ENCODE measurements at places on chromosomes 2 and 18. TPM values are rescaled to one million over a fixed set of nuclear protein-coding genes. Genes with fewer than 3 reads are reported as not detected.

DNA sequence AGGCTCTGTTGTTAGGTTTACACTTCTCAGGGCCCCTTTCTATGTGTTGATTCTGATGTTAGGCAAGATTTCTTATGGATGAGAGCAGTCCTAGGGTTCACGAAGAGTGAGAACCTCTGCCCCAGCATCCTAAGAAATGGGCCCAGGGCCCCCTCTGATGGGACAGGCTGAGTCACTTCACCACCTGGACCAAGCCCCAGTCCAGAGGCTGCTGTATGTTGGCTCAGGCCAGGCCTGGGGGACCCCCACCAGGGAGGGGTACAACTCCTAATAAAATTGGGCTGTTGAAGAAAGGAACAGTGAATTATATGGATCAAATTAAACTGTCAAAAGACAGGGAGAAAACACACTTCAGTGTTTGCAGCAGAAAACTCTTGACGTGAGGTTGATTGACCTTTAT lies 365.9 kb upstream of the HS6ST1 start:
- H3K4me1 ChIP-seq: no peaks in the 10 kb centered on the region
- no peak overlapping the region for H3K27ac ChIP-seq
- no peak overlapping the region for H3K4me3 ChIP-seq
- H3K27me3 ChIP-seq: no peaks in the 10 kb centered on the region
- no peak for DNase-seq

DNA sequence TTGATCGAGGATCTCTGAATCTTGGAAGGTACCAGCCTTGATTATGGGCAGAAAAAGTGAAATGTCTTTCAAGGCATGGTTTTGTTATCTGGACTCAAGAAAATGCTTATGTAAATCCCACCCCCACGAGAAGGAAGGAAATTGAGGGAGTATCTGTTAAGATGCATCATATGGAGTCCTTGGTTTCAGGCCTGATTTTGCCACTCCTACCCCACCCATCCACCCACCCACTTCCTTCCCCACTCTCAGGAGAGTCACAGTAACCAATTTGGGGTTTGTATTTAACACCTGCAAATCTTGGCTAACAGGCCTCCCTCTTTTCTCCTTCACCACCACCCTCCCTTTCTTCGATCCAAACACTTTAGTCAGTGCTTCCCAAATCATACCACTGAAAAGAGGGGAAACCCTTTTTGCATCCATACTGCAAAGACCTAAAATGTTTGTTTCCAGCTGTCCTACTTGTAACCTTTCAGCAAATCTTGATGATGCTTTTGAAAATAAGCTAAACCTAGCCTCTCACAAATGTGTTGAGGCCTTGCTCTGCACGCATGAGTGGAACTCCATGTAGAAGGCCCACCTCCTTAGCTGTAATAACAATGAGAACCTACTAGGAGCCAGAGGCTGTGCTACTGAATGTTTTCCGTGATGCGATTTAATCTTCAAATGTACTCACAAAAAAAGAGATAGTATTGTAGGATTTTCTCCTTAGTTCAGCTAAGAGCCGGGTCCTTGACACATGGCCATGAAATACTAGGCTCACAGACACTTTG lies 34.8 kb downstream of the POU3F3 start:
- no peak for DNase-seq
- no peak overlapping the region for H3K4me3 ChIP-seq
- no peaks in the 10 kb centered on the region for H3K36me3 ChIP-seq
- H3K27me3 ChIP-seq: no peaks in the 10 kb centered on the region
- no peak overlapping the region for H3K27ac ChIP-seq

GRCh38 chr2:205267323-205267722 lies 415.0 kb upstream of the NRP2 start:
- H3K27ac ChIP-seq: no peak overlapping the region
- no peak overlapping the region for H3K4me3 ChIP-seq
- H3K27me3 ChIP-seq: no peaks in the 10 kb centered on the region

DNA sequence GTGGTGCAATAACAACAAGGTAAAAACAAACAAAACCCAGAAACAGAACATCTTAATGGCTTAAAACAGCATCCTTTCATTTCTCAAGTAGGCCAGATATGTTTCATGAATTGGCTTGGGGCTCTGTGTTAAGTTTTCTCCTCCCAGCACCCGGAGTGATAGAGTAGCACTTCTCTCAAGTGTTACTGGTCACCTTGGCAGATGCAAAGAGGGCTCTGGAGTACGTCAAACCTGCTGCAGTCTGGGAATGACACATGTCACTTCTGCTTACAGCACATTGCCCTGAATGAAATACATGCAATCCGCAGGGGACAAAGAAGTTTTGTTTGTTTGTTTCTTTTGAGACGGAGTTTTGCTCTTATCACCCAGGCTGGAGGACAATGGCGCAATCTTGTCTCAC lies 639.3 kb downstream of the CNTNAP5 start:
- H3K27ac ChIP-seq: no peak overlapping the region
- no peaks in the 10 kb centered on the region for H3K36me3 ChIP-seq
- H3K4me3 ChIP-seq: no peak overlapping the region
- DNase-seq: no peak

MAB21L4 gene
- total RNA-seq: not detected

CPO gene
- total RNA-seq: not detected

KIF5C gene
- total RNA-seq: 0.21 TPM

Measured in endothelial cell of umbilical vein (primary cell).